ENCODE measurements at places on chromosomes 13 and 19.

DNA sequence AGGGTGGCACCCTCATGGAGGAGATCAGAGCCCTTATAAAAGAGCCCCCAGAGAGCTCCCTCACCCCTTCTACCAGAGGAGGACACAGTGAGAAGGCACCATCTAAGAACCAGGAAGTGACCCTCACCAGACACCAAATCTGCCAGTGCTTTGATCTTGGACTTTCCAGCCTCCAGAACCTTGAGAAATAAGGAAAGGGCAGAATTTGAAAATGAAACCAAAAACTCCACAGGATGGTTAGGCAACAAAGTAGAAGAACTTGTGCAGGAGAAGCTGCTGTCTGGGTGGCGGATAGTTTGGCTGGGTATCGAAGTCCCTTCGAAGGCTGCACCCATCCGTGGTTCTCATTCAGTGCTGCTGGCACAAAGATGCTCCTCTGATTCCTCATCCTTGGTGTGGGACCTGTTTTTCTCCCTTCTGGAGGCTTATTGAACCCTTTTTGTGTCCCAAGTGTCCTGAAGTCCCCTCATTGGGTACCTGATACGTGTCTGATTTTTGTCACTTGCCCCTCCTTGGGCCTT lies 130.8 kb downstream of the KDM4B start:
- no peak for DNase-seq

DNA sequence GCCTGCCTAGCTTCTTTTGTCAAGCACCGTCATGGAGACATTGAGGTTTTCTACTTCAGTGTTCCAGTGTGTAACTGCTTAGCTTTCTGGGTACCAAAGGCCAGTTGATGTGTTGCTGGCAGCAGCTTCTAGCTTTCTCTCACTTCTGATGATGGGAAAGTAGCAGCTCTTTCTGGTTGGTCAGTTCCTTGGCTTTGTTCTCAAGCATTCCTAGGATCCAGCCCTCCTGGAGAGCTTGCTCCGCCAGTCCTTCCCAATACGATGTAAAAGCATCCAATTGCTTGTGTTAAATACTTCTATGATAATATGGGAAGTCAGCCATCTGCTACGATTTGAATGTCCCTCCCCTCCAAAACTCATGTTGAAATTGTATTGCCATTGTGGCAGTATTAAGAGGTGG lies 182.8 kb downstream of the UGGT2 start:
- no peak for DNase-seq

- no peak for DNase-seq
These were observed 80.1 kb downstream of the ZNF486 start for GRCh38 chr19:20247016-20247683.

- no peak for DNase-seq
These were observed 27.1 kb downstream of the EDNRB start for GRCh38 chr13:77891486-77891885.

DNA sequence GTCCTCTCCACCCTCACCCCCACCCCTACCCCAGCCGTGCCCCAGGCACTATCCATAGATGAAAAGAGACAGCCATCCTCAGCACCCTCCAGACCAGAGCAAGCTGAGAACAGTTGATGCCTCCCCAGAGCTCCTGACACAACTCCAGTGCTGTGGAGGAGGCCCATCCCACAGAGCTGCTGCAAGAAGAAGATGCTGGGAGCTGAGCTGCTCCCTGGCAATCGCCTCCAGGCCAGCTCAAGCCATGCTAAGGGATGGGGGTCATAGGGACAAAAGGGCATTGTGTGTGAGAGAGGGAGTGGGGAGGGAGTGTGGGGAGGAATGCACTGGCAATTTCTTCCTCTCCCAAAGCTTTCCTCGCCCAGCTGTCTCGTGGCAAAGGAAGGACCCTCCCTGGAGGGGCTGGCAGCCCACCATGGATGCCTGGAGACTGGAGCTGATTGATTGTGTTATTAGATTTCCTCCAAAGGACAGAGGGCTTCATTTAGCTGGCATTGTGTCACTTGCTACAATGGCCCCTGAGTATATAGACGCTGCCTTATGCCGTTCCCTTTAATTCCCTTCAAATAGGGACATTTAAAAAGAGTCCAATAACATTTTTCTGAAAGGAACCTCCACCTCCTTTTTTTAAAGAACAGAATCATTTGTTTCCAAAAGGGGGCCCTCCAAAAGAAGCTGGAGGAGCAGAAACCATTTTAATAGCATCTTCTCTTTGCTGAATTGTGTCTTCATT lies 476.4 kb downstream of the FOXO1 start:
- DNase-seq = no peak

DNA sequence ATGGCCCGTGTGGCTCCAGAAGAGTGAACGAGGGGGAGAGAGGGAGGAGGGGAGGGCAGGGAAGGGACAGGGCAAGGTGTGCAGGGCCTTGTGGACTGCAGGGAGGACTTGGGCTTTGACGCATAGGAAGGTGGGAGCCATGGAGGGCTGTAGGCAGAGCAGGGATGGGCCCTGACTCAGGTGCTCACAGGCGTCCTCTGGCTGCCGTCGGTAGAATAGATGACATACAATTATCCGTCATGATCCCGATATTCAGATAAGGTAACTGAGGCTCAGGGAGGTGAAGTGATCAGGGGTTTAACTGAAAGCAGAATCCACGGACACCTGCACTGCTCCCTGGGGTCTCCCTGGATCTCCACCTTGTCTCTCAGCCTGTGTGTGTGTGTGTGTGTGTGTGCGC lies 3.4 kb downstream of the C3 start:
- DNase-seq = no peak

DNA sequence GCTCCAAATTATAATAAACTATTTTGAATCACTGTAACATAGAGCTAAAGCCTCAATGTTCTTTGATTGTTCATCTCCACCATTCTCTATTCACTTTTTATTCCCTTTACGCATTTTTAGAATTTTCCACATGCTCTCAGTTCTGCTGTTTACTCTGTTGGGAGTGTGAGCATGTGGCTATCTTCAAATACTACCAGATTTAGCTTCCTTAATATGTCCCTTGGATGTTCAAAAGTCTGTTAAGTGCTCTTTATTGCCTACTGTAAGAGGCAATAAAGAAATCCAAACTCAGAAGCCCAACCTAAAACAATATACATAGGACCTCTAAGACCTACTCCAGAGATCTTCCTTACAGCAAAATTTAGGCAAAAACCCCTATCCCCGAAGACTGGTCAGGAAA lies 34.5 kb downstream of the MTMR6 start:
- no peak for DNase-seq

GRCh38 chr13:106243011-106243565 lies 292.4 kb downstream of the EFNB2 start:
- no peak for DNase-seq

DNA sequence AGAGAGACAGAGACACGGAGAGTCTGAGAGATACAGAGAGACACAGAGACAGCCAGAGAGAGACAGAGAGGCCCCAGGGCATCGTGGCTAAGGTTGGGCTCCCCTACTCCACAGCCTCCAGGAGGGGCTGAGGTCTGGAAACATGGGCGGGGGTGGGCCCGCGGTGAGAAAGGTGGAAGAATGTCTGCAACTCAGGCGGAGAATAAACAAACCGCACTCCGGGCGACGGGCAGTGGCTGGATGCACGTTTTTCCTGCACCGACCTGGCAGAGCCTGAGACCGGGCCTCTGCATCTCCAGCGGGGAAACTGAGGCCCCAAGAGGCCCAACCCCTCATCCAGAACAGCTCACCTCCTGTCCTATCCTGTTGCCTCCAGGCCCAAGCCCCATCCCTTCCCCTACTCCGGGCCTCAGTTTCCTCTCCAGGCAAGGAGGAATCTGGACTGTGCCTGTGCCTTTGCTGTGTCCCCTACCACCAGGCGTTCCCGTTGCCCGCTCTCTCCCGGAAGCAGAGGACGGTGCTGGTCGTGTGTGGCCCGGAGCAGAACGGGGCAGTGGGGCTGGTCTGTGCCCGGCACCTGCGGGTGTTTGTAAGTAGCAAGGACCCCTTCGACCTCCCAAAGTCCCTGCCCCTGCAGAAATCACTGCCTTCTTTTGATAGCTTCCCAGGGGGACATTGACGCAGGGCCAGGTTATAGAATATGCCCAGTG lies 3.4 kb upstream of the CILP2 start:
- DNase-seq = no peak

DNA sequence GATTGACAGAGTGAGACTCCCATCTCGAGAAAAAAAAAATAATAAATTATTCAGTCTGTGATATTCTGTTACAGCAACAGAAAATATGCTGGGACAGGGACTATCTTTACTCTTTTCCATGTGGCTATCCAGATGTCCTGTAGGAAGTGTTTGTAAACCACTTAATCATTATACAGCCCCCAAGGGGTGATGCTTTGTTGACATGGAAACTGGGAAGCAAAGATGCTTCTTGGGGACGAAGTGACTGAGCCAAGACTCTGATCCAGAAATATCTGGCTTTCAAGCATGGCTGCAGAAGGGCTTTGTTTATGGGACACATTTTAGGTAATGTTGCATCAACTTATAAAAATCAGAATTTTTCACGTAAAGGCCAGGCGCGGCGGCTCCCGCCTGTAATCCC lies 5.4 kb downstream of the ZNF8 start:
- no peak for DNase-seq

GRCh38 chr13:96730676-96731075 lies 263.6 kb downstream of the OXGR1 start:
- DNase-seq = no peak

GRCh38 chr13:38685974-38686576 lies 802 bp upstream of the FREM2 start:
- peak; percentile 6 for DNase-seq

All from HFFc6 (cell line).